ENCODE measurements at places on chromosomes 3 and 15. TPM values are rescaled to one million over a fixed set of nuclear protein-coding genes. Genes with fewer than 3 reads are reported as not detected.

The PPM1M gene
- 17.9 TPM for polyA plus RNA-seq

The POLR2H gene
- 115 TPM for polyA plus RNA-seq

The KBTBD8 gene
- polyA plus RNA-seq = 2.0 TPM

The CHST13 gene
- 7.4 TPM for polyA plus RNA-seq

The CASR gene
- polyA plus RNA-seq = 26.8 TPM

The CMSS1 gene
- polyA plus RNA-seq = 44.5 TPM

The P3H2 gene
- 85.3 TPM for polyA plus RNA-seq

The MAP1A gene
- 6.6 TPM for polyA plus RNA-seq

The MAP6D1 gene
- 1.3 TPM for polyA plus RNA-seq

The WNT5A gene
- polyA plus RNA-seq = 31.6 TPM

The TFDP2 gene
- 106 TPM for polyA plus RNA-seq

The C3orf70 gene
- 6.8 TPM for polyA plus RNA-seq

The FEZF2 gene
- polyA plus RNA-seq = not detected

The GXYLT2 gene
- polyA plus RNA-seq = 14.7 TPM

The PRICKLE2 gene
- polyA plus RNA-seq = 20.5 TPM

The KLHL6 gene
- 1.2 TPM for polyA plus RNA-seq

The GFM1 gene
- polyA plus RNA-seq = 52.5 TPM

The KIF15 gene
- 31.2 TPM for polyA plus RNA-seq

The GOLGA8O gene
- polyA plus RNA-seq = 0.73 TPM

The CD86 gene
- polyA plus RNA-seq = 1.9 TPM

The SLC6A1 gene
- 1.9 TPM for polyA plus RNA-seq

The PFKFB4 gene
- 5.2 TPM for polyA plus RNA-seq

The TTLL13 gene
- polyA plus RNA-seq = 0.80 TPM

The IDH2 gene
- 184 TPM for polyA plus RNA-seq

The CHRD gene
- 10.5 TPM for polyA plus RNA-seq

The C2CD4A gene
- 0.29 TPM for polyA plus RNA-seq

The ARL14 gene
- polyA plus RNA-seq = not detected

The C3orf85 gene
- 21.3 TPM for polyA plus RNA-seq

The CSPG5 gene
- 0.98 TPM for polyA plus RNA-seq

The MUC20 gene
- polyA plus RNA-seq = 16.3 TPM

The KIF23 gene
- 41.3 TPM for polyA plus RNA-seq

The MCF2L2 gene
- polyA plus RNA-seq = 0.62 TPM

The GATA2 gene
- 38.3 TPM for polyA plus RNA-seq

The CLRN1 gene
- not detected for polyA plus RNA-seq

The ARGFX gene
- not detected for polyA plus RNA-seq

The SPTSSB gene
- polyA plus RNA-seq = 2.4 TPM

The MTFMT gene
- polyA plus RNA-seq = 19.4 TPM

The KAT2B gene
- polyA plus RNA-seq = 22.8 TPM

The TF gene
- 10.0 TPM for polyA plus RNA-seq

The CPA3 gene
- 0.20 TPM for polyA plus RNA-seq

The SLC28A1 gene
- polyA plus RNA-seq = 7.2 TPM

The OR5K2 gene
- polyA plus RNA-seq = not detected

The CCK gene
- polyA plus RNA-seq = 0.56 TPM

The LRTM1 gene
- not detected for polyA plus RNA-seq

The EID1 gene
- polyA plus RNA-seq = 378 TPM

The MYEF2 gene
- polyA plus RNA-seq = 127 TPM

The PRSS50 gene
- polyA plus RNA-seq = 3.2 TPM

The THSD4 gene
- polyA plus RNA-seq = 36.3 TPM

The MESP2 gene
- polyA plus RNA-seq = 0.44 TPM
